ENCODE measurements at places on chromosomes 1 and 21.

DNA sequence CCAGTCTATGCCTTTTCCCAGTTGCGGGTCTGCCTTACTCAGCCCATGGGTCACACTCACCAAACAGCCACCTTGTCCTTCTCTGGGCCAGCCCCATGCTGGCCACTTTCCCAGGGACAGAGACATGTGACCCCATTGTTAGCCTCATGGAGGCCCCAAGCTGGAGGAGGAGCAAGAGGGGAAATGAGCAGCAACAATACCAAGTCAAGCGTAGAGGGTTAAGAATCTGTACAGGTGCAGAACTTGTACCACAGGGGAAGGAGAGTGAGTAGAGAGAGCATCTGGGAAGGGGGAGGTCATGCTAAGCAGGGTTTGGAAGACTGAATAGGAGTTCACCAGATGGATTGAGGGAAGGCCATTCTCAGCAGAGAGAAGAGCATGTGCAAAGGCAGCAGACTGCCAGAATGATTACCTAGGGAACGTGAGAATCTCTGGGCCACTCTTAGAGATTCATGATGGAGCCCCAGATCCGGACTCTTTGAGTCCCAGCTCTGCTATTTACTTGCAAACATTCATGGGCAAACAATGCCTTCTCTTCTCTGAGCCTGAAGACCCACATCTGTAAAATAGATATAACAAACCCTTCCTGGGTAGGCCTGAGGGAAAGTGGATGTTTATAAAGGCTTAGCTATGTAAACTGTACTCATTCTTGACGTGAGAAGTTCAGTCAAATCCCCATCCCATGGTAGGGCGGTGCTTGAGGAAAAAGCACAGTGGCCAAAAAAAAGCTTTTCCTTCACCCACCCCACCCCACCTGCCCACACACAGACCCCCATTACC is 2.8 kb upstream of the SLC2A1 start:
- no peak for DNase-seq

DNA sequence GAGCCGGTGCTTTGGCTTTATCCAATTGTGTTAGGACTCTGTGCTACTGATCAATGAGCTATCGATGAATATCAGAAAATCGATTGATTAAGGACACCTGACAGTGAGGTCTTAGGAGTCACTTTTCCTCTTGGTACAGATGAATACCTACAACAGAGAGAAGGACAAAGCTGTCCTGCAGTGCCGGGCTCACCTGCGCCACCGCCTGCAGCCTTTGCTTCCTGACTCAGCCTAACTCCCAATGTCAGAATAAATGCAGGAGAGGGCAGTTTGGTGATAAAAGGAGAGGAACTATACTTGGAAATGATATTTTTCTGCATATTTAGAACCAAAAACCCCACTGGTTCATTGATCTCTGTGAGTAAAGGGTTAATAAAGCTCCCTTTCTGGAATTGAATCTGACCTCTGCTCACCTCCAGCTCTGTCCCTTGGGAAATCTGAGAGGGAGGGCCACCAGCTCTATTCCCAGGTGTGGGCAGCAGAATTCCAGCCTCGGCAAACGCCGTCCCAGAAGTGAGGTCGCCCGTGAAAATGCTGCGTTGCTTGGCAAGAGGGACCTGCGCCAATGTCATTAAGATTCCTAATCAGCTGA is 39.3 kb downstream of the POFUT2 start:
- DNase-seq, result no peak

DNA sequence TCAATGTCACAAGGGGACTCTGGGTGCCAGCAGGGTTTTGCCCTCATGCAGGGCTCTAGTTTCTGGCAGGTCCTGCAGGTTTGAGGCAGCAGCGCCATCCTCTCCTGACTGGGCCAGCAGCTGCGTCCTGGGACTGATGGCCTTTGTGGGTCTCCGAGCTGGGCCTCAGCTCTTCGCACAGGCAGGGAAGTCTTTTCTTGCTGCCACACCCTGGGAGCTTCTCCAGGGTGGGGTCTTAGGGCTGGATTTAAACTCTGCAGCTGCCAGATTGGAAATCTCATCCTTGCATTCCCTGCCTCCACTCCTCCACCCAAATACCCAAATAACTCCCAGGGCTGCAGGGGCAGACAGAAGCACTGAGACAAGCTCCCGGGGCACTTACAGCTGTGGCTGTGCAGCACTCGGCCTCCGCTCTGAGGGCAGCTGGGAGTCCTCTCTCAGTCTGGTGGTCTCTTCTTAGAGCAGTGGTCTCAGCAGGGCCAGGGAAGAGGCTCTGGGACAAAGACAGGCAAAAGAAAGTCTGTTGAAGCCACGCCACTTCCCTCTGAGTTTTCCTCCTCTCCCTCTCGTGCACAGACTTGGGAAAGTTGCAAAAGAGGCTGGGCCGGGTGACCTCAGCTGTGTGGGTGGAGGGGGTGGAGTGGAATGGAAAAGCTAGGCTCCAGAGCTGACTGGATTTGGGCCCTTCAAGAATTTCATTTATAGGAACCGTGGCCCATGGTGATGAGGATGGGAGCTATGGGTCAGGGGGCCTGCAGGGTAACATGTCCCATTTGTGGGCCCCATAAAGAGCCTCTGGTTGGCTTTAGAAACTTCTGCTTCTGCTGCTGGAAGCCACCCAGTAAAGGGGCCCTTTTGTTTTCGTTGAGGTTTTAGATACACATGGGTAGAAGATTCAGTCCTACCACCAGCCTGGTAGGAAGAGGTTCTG is at the start of gene RAB7B:
RAB7B (minus strand) TSS at position 525 of the 931 bp plus-strand sequence. CDS start 9,260 bp downstream, outside the sequence.
- no peak for DNase-seq

DNA sequence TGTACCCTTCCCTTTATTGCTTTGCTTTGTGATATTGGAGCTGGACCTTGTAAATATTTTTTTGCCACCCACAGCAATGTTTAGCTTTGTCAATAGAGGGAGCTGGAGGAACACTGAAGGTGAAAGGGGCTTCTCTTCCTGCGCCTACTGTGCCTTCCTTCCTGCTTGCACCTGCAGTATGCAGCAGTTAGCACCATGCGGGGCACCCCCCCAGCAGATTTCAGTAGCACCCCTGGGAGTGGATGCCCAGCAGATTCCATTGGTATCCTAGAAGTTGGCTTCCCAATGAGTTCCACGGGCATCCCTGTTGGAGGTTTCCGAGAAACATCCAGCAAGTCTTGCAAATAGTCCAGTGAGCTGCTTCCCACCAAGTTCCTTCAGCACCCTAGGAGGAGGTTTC is 25.6 kb downstream of the S100A10 start:
- no peak for DNase-seq

DNA sequence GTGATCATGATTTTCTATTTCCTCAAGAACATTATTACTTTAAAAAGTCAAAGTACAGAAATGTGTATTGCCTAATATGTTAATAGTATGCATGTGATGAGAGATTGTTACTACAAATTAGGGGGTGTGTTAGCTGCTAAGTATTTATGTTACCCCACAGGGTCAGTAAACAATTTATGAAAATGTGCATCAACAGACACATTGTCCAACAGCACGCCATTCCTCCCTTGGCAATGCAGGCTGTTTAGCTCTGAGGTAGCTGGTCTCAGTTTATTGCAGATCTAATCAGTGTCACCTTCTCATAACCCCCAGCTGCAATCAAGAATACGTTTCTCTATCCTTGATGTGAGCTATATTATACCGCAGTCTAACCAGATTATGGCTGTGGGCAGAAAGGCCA is 99.4 kb downstream of the TNR start:
- no peak for DNase-seq

- DNase-seq, result no peak
Observed at GRCh38 chr1:27021354-27022031, 8.8 kb upstream of the TENT5B start.

GRCh38 chr1:17113963-17114362 is 5.3 kb downstream of the PADI2 start:
- DNase-seq, result no peak

- peak; percentile 33 for DNase-seq
Observed at GRCh38 chr1:110746644-110747259, 72.0 kb upstream of the KCNA3 start.

DNA sequence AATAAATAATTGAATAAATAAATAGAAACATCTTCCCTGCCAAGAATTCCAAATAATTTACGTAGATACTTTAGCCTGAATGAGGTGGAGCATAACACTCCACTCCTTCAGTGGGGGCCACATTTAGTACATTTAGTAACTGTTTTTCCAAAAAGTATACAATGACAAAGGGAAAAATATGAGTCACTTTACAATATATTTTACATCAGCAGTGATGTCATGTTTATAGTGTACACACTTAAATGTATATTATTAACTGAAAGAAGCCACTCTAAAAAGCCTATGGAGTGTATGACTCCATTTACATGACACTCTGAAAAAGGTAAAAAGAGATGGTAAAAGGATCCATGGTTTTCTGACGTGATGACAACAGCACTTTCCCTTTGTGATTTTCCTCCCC is 344.5 kb upstream of the GREM2 start:
- no peak for DNase-seq

- no peak for DNase-seq
Observed at GRCh38 chr1:236465231-236465958, 58.4 kb upstream of the LGALS8 start.

- DNase-seq, result no peak
Observed at GRCh38 chr1:192485692-192486436, 89.7 kb upstream of the RGS1 start.

DNA sequence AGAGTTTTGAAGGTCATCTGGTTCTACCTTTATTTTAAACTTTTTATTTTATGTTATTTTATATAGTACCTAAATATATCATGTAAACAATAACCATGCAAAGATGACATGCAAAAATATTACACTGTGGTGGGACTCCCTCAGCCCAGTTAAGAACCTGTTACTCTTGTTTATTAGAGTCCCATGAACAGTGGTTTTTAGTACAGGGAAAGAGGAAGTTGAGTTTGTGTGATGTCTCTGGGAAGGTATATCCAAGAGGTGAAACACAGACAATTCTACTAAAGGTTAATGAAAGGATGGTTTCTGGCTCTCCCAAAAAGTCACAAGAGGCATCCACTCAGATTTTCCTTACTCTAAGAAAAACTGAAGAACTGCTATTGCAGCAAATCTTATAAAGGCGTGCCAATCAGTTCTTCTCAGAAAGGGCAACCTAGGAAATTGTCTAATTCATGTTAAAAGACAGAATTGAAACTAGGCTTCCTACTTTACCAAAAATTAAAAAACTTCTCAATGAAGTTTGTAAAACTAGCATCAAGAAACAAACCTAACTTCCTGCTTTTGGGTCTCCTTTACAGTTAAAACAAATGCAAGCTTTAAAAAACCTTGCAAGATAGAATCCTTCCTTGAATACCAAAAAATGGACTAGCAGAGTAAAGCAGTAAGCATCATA is 19.9 kb downstream of the GFI1 start:
- DNase-seq, result no peak

- DNase-seq, result no peak
Observed at GRCh38 chr1:202811296-202812175, 782 bp downstream of the PCAT6 start.

GRCh38 chr1:230972855-230973271 is 5.8 kb downstream of the TTC13 start:
- DNase-seq, result no peak

DNA sequence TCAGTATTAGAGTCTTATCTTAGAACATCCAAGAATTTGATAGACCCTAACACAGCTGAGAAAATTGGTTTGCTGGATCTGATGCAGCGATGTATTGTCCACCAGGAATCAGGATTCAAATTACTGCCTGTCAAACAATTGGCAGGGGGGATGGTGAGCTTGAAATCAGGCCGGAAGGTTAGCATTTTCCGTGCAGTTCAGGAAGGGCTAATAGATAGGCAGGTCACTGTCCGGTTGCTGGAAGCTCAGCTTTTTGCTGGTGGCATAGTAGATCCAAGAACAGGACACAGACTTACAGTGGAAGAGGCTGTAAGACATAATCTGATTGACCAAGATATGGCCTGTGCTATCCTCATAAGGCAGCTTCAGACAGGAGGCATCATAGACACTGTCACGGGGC is 127.2 kb downstream of the MACF1 start:
- no peak for DNase-seq

- no peak for DNase-seq
Observed at GRCh38 chr1:234768171-234768568, 158.2 kb upstream of the IRF2BP2 start.

GRCh38 chr21:34992180-34992579 is 56.9 kb downstream of the RUNX1 start:
- DNase-seq, result no peak

DNA sequence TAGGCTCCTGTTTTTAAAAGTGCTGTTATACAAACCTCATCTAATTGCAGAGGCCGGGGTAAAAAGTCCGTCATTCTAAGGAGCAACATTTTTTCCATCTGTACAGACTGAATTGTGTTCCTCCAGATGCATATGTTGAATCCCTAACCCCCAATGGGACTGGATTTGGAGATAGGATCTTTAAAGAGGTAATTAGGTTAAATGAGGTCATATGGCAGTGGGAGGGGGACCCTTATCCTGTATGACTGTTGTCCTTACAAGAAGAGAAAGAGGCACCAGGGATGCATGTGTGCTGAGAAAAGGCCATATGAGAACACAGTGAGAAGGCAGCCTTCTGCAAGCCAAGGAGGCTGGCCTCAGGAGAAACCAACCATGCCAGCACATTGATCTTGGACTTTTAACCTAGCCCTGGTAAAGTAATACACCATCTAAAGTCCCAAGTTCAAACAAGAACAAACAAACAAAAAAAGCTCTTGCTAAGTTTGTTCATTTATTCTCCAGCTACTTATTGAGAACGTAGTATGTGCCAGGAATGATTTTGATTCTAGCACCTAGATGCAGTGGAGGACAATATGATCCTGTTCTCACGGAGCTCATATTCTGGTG is 352.4 kb downstream of the NTNG1 start:
- no peak for DNase-seq

- no peak for DNase-seq
Observed at GRCh38 chr1:28813931-28814465, 2.0 kb downstream of the OPRD1 start.

- no peak for DNase-seq
Observed at GRCh38 chr1:99731384-99731783, 35.1 kb downstream of the FRRS1 start.

- DNase-seq, result no peak
Observed at GRCh38 chr21:42632336-42632751, 21.1 kb upstream of the PDE9A start.

DNA sequence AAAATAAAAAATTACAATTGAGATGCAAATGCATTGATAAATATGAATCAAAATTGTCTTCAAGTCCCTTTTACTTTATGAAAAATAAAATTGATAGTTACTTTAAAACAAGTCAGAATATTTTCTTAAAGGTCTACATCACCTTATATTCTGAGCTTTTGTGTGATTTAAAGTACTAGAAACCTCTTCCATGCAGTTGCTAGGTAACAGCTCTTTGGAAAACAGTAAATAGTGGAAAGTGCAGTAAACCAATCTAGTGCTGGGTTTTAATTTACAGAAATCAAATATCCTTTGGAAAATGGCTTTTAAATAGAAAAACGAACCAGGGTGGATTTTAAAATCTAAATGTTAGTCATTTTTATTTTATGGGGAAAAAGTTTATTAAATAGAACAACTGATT is 227.9 kb downstream of the KCNT2 start:
- DNase-seq, result no peak

All from kidney capillary endothelial cell (primary cell).